ENCODE measurements at places on chromosomes 3 and 15. TPM values are rescaled to one million over a fixed set of nuclear protein-coding genes. Genes with fewer than 3 reads are reported as not detected.
A peak's percentile ranks its signal among the peaks of the same experiment; 100 is the strongest.

DNA sequence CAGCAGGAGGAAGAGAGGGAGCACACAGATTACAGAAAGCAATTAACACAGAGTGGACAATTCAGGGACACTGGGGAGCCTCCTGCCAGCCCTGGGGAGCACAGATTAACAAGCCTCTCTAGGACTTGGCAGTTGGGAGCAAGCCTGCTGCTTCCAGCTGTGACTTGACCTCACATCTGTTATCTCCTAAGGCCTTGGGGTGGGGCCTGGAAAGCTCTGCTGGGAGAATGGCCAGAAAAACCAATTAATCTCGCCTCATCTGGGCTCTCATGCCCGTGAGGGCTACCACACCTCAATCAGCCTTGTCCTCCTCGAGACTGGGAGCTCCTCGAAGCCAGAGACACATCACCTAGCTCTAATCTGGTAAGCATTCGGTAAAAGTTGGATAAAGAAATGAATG, 39.1 kb downstream of the SEMA5B start:
- DNase-seq: no peak

DNA sequence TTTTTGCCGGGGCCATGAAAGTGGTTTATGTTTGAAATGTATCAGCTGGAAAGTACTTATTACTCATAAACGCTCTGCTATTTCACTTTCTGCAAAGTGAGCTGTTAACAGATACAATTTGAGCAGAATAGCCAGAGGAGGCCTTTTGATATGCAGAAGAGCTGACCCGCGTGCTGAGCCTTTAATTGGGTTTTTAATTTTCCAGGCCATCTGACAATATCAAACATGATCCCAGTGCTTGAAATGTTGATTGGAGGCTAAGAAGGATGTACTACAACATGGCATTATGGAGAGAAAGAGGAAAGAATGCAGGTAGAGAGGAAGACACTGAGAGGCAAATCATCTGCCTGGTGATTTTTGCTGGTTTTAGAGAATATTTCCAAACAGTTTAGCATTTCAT, 261.3 kb upstream of the MEIS2 start:
- DNase-seq: no peak

- no peak for DNase-seq
Measured at GRCh38 chr3:49004352-49005302, 2.6 kb upstream of the WDR6 start.

GRCh38 chr3:15339786-15340215, 7.4 kb upstream of the SH3BP5 start:
- no peak for DNase-seq

DNA sequence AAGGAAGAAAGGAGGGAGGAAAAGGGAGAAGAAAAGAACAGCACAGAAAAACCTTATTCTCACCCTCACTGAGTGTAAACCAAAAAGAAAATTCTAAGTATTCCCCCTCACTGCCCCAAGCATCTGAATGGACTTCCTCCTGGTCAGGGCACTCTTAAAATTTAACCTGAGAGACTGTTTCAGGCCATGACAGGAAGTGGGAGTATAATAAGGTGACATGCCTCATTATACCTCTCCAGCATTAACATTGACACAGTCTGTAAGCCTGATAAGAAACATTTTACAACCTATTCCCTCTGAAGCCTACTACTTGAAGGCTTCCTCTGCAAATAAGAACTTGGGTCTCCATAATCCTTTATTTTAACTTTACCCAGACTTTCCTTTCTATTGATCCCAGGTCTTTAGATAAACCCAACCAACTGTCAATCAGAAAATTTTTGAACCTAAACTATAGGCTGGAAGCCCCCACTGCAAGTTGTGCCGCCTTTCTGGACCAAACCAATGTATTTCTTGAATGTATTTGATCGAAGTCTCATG, 41.7 kb downstream of the SLCO2A1 start:
- peak; percentile 22 for DNase-seq

- DNase-seq: no peak
Measured at GRCh38 chr15:33262306-33262705, 48.5 kb upstream of the RYR3 start.

DNA sequence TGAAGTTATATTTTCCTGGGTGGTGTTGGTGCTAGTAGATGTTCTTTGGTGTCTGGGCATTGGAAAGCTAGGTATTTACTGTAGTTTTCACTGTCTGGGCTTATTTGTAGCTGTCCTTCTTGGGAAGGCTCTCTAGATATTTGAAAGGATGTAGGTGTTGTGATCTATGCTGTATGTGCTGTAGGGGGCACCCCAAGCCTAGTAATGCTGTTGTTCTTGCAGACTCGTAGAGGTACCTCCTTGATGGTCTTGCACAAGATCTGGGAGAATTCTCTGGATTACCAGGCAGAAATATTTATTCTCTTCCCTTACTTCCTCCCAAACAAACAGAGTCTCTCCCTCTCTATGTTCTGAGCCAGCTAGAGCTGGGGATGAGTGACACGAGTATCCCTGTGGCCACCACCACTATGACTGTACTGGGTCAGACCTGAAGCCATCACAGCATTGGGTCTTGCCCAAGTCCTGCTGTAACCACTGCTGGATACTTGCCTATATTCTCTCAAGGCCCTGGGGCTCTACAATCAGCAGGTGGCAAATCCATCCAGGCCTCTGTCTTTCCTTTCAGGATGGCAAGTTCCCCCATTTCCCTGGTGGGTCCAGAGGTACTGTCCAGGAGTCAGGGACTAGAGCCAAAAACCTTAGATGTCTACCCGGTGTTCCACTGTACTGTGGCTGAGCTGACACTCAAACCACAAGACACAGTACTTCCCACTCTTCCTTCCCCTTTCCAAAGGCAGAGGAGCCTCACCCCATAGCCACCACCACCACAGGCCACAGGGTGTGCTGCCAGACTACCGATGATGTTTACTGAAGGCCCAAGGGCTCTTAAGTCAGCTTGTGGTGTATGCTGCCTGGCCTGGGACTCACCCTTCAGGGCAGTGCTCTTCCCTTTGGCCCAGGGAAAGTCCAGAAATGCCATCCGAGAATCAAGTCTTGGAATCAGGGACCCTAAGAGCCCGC, 195.2 kb upstream of the DPPA4 start:
- no peak for DNase-seq

GRCh38 chr3:149767720-149768119, 15.4 kb upstream of the COMMD2 start:
- DNase-seq: no peak

DNA sequence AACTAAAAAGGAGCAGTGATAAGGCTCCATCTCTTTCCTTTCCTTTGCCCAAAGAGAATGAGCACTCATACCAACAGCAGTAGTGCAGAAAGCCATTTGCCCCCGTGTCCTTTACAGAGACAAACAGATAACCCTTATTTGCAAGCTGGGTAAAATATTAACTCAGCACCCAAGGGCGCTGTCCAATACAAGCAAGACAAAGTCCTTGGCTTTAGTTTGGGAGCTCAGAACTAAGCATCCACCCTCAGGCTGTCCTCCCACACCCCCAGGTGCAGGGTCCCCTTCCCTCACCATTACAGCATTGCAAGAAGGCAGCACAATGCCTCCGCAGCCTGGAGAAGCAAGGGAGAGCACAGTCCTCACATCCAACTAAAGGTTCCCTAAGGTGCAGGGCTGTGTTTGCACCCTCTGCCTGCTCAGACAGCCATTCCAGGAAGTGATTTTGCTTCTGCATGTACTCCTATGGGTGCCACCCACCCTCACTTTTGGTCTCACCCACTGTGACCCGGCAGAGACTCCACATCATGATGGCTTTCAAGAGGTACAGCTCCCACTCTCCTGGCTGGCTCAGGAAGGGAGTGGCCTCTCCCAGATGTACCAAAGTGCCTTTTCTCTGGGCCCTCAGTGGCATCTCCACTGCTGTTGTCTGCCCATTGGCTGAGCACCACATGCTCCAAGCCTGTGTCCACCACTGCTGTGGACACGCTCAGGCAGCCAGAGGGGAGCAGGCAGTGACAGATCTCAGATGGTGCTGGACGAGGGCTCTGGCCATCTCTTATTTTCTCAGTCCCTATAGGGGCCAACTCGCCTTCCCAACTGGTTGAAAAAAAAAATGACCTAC, 34.1 kb upstream of the HES1 start:
- DNase-seq: no peak

DNA sequence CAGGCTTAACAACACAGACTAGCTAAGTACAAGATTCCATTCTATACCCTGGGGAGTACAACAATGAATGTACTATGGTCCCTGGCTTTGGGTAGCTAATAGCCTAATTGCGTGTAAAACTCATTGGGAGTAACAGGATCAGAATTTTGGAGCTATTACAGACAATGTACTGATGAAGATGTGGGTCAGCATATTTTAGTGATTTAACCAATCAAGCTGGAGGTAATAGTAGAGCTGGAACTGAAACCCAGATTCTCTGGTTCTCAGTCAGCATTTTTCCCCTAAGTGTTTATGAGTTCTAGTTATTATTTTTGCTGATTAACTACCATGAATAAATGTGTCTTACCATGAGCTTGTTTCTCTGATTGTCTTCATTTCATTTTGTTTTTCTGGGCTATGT, 578.7 kb downstream of the NLGN1 start:
- DNase-seq: no peak

DNA sequence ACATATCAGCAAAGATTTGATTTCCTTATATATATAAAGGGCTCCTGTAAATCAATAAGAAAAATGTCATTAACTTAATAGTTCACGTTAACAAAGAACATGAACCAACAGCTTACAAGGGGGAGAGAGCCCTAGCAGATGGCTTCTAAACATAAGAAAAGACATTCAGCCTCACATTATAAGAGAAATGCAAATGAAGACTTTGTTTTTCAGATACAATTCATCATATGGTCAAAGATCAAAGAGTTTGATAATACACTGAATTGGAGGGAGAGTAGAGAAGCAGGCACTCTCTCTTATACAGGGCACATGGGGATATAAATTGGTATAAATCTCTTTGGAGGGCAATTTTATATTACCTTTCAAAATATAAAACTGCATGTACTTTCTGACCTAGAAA, 21.1 kb downstream of the RBP2 start:
- DNase-seq: no peak

GRCh38 chr3:65810302-65810701, 228.4 kb downstream of the MAGI1 start:
- DNase-seq: no peak

DNA sequence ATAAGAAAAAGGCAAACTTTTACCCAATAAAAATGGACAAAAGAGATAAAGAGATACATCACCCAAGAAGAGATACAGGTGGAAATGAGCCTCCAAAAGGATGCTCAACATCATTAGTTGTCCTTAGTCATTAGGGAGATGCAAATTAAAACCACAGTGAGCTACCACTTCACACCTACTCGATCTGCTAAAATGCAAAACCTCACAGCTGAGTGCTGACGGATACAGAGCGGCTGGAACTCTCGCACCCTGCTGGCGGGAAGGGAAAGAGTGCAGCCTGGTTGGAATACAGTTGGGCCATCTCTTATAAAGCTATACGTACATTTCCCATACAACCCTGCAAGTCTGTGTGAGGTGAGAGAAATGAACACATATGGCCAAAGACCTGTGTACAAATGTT, 78.5 kb upstream of the PRR20G start:
- no peak for DNase-seq

GRCh38 chr3:186772701-186773417, 10.5 kb upstream of the EIF4A2 start:
- DNase-seq: peak; percentile 91

Gene HACL1
- total RNA-seq: 12.6 TPM

Gene MOBP
- total RNA-seq: 0.08 TPM

Gene UBA3
- total RNA-seq: 84.7 TPM

Gene UBA7
- 20.0 TPM for total RNA-seq

Gene WDR48
- 24.5 TPM for total RNA-seq
